K562 (cell line): ENCODE measurements at places on chromosomes 12 and 14. TPM values are rescaled to one million over a fixed set of nuclear protein-coding genes. Genes with fewer than 3 reads are reported as not detected.

GRCh38 chr12:52622349-52622748, 4.0 kb upstream of the KRT73 start:
- no peak for DNase-seq

KCNJ8 gene
- total RNA-seq = 1.3 and 1.5 TPM in 2 replicates

CLEC9A gene
- total RNA-seq = not detected in 2 replicates

GLIPR1L2 gene
- total RNA-seq = not detected in 2 replicates

POTEG gene
- total RNA-seq = not detected in 2 replicates

SYNDIG1L gene
- total RNA-seq = not detected in 2 replicates

DNA sequence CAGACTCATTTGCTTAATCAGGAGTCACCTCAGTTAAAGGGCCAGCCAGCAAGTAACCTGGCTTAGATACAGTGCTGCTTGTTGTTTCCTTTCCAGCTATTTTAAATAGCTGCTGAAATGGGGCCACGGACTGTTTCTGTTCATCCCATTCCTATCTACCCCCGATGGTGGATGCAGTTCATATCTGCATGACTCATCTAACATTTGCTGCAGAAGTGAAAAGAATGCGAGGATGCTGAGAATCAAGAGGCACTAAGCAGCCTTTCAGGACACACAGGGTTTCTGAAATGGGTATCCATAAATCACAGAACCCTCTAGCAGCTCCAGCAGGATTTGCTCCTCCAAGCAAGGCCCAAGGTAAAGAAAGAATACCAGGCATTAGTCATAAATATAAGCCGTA, 60.2 kb upstream of the RTRAF start:
- no peak for DNase-seq

DNA sequence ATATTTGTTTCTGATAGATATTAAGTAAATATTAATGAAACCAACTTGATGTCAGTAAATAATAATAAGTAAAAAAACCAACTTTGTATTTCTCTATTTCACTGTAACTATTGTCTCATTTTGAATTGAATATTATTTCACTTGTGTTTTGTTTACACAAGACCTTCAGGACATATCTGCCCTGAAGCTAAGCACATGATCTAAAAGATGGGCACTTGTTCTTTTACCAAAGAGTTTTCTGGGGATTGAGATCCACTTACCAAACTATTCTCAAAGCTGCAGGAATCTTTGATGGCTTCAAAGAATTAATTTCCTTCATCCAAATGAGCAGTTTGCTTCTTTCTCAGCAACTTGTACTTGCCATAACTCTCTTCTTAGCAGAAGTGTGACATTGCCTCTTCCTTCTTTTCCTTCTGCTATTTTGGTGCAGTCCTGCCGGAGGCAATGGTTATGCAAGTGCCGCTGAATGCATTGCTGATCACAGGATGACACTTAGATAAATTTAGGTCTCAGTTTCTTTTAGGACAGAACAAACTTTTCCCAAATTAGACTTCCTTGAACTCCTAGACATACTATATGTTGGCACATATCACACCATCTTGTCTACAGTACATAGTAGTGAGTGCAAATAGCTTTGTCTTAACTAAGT, 9.2 kb downstream of the FAR2 start:
- no peak for DNase-seq

CLEC7A gene
- 0.16 TPM in 1 of 2 replicates, not detected in the other for total RNA-seq

DNA sequence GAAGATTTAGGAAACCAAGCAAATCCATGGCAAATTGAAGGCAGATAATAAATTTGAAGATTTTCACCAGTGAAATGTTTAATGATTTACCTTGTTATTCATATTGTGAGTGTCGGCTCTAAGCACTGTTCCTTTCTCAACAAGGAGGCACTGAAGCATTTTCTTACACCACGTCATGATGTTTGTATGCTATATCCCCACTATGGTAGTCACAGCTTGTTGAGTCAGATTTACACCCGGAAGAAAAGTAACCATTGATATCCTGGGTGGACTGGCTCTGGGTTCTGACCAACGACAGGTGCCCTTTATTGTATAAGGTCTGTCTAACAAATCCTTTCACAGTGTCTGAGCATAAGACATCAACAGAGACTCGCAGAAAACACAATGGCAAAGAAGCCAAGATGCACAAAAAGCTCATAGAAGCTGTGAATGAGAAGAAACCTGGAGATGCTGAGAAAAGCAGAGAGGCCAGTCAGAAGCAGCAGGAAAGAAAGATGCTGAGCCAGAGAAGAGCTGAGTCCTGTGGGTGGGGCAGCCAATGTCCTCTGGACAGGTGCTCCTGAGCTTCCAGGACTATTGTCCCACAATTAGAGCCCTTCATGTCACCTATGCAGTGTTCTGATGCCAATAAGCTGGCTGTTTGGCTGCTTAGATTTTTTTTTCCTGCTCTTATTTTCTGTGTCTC, 49.7 kb upstream of the ARHGAP5 start:
- no peak for DNase-seq

DNA sequence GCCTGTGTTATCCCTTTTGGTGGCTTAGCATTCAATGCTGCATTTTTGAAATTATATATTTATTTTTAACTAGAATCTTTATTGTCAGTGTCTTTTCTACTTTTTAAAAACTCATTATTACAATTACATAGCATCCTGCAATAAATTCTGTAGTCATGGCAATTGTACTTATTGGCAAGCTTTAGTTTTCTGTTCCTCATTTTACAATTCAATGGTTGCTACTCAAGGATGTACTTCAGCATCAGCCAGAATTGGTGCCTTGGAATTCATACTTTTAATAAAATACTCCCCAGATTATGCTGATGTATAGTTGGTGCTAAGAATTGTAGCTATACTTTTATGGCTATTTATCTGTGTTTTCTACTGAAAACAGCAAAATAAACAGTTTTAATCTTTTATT, 1756.8 kb upstream of the SEL1L start:
- no peak for DNase-seq

GRCh38 chr12:21155522-21156351, 24.7 kb downstream of the SLCO1B1 start:
- DNase-seq = no peak

TMPRSS12 gene
- not detected in 2 replicates for total RNA-seq

- no peak for DNase-seq
These were observed 73.1 kb upstream of the MYL2 start for GRCh38 chr12:110993434-110993833.

GRCh38 chr12:80567401-80567800, 123.4 kb downstream of the PTPRQ start:
- no peak for DNase-seq

BMP4 gene
- not detected in 2 replicates for total RNA-seq

PNMA1 gene
- 24.8 and 26.4 TPM in 2 replicates for total RNA-seq

DNA sequence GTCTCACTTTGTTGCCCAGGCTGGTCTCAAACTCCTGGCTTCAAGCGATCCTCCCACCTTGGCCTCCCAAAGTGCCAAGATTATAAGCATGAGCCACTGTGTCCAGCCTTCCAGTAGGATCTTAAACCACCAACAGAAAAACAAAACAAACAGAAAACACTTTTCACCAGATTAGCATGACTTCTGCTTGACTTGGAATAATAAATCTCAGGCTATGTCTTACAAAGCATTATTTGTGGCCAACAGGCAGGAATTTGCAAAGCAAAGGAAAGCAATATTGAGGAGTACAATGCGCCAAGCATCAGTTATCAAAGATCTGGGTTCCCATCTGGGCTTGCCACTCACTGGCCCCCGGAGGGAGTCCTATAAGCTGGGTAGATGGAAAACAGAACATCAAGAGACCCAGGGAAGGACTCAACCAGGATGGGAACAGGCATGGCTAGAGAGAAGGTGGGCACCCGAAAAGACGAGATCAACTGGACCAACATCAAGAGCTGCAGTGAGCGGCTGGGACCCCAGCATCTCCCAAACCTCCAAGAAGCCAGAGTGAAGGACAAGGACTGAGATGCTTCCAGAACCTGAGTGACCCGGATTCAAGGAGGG, 101.2 kb downstream of the TMEM30B start:
- DNase-seq = no peak

GRCh38 chr14:90573385-90574105, 176.7 kb downstream of the CALM1 start:
- DNase-seq = peak; percentile 81

DNA sequence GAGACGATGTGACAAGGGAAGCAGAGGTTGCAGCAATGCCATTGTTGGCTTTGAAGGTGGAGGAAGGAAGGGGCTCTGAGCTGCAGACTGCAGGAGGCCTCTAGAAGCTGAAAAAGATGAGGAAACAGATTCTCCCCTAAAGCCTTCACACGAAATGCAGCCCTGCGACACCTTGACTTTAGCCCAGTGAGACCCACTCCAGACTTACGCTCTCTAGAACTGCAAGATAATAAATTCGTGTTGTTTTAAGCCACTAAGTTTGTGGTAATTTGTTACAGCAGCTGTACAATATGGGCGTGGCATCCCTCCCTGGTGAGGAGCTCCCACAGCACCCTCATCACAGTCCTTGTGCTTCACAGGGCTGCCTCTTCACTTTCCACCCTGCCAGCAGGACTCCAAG, 53.2 kb downstream of the GOLGA5 start:
- no peak for DNase-seq

GRCh38 chr12:130117233-130117632, 45.0 kb upstream of the FZD10 start:
- DNase-seq = no peak

DNA sequence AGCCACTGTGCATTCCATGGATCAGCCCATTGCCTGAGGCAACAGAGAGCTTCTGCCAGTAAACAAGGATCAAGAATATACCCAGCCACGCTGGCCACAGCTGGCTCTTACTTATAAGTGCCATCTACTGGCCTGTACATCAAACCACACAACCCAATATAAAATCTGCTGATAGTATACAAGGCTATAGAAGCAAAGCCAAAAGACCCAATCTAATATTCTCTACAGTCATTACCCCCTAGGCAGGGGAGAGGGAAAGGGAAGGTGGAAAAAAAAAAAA, 4.4 kb upstream of the FAM186B start:
- DNase-seq = no peak

DNA sequence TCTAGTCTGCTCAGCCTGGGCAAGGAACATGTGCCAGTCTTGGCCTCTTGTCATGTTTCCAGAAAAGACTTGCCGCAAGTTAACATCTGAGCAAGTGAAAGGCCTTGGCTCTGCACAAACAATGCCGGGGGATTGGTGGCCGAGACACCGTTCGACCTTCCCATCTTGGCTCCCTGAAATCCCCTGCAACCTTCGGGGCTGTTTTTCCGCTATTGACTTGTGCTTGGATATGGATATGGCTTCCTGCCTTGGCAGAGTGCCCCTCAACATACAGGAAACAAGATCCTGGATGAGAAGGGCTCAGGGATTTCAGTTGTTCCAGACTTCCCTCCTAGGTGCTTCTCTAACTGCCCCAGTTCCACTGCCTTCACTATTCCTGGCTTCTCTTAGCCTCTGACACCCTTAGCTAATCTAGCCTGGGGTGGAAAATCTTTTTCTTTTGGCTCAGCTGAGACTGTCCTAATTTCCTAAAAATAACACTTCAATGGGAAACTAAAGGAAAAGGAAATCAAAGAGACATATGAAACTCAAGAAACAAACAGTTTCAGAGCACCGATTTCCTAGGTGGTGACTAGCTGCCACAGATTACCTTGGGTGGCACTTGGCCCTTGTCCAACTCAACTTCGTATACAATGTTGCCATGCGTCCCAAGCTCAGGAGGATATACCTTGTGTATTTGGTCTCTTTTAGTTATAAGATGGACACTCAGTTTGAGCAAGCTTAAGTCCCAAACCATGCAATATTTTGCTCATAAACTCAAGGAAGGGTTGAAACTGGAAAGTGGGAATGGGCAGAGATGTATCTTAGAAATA, 33.9 kb downstream of the RDH12 start:
- DNase-seq = no peak
